ENCODE measurements at places on chromosomes 7 and 10. TPM values are rescaled to one million over a fixed set of nuclear protein-coding genes. Genes with fewer than 3 reads are reported as not detected.

The C7orf57 gene
- 12.3 TPM for total RNA-seq

The TWIST1 gene
- 11.7 TPM for total RNA-seq

The ACHE gene
- 10.5 TPM for total RNA-seq

The TDRD1 gene
- 32.3 TPM for total RNA-seq

The NFE2L3 gene
- total RNA-seq = 4.2 TPM

The CALHM2 gene
- 78.6 TPM for total RNA-seq

The RNLS gene
- total RNA-seq = 27.1 TPM

The ATOH7 gene
- 1.2 TPM for total RNA-seq

The DPYSL4 gene
- total RNA-seq = 21.0 TPM

The GIMAP7 gene
- 7.4 TPM for total RNA-seq

The CPA2 gene
- total RNA-seq = 1.4 TPM

The NPFFR1 gene
- total RNA-seq = 2.8 TPM

The ACSL5 gene
- 10.1 TPM for total RNA-seq

The HOGA1 gene
- total RNA-seq = 0.25 TPM

The C10orf143 gene
- 7.6 TPM for total RNA-seq

The RADIL gene
- total RNA-seq = 24.3 TPM

The CALHM3 gene
- 0.93 TPM for total RNA-seq

The CFAP58 gene
- total RNA-seq = 14.6 TPM

The ZYX gene
- 222 TPM for total RNA-seq

The COL28A1 gene
- 9.2 TPM for total RNA-seq

The FAM53B gene
- total RNA-seq = 125 TPM

The TMEM236 gene
- total RNA-seq = 0.47 TPM

The FXYD4 gene
- total RNA-seq = 1.4 TPM

The GARS1 gene
- total RNA-seq = 115 TPM

The HOXA5 gene
- total RNA-seq = 0.63 TPM

The SLC29A4 gene
- total RNA-seq = 7.6 TPM

The FAM200A gene
- 11.5 TPM for total RNA-seq

The LDB3 gene
- 2.7 TPM for total RNA-seq

The GNAT3 gene
- total RNA-seq = not detected

The STX1A gene
- total RNA-seq = 24.7 TPM

The TPST1 gene
- 34.7 TPM for total RNA-seq

The HTR5A gene
- total RNA-seq = 0.87 TPM

The TUBAL3 gene
- total RNA-seq = 0.93 TPM

The CHN2 gene
- 27.4 TPM for total RNA-seq

The NPC1L1 gene
- 0.37 TPM for total RNA-seq

The PRPS1L1 gene
- 12.7 TPM for total RNA-seq

The IFIT2 gene
- 1.6 TPM for total RNA-seq

The AKR1D1 gene
- 1.3 TPM for total RNA-seq

The WDFY4 gene
- 10.2 TPM for total RNA-seq

The MACROH2A2 gene
- 69.6 TPM for total RNA-seq

The RSPH10B gene
- total RNA-seq = 53.0 TPM

The FAM131B gene
- total RNA-seq = 1.2 TPM

The IKZF1 gene
- total RNA-seq = 9.9 TPM
